ENCODE measurements at places on chromosomes 6 and 20.

GRCh38 chr20:56157530-56158203 is 90.9 kb upstream of the MC3R start:
- no peak for DNase-seq

- DNase-seq = no peak
Observed at GRCh38 chr20:4006640-4007039, 8.7 kb downstream of the RNF24 start.

GRCh38 chr6:158633127-158633526 is 11.4 kb downstream of the DYNLT1 start:
- no peak for DNase-seq

GRCh38 chr6:139156551-139156950 is 21.7 kb downstream of the HECA start:
- no peak for DNase-seq

DNA sequence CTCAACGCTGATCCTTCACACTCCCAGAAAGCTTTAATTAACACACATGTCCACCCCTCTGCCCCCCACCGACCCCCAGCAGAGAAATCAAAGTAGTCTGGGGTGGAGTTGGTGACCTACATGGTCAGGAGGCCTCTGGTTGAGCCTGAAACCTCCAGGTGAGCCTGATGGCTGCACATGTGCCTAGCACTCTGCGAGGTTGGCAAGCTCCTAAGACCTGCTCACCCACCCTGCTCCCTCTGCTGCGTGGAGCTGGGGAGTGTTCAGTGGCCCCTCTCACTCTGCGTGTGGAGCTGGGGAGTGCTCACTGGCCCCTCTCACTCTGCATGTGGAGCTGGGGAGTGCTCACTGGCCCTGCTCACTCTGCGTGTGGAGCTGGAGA is 7.9 kb upstream of the YTHDF1 start:
- DNase-seq = no peak

GRCh38 chr6:17336425-17336824 is 55.3 kb downstream of the RBM24 start:
- no peak for DNase-seq

DNA sequence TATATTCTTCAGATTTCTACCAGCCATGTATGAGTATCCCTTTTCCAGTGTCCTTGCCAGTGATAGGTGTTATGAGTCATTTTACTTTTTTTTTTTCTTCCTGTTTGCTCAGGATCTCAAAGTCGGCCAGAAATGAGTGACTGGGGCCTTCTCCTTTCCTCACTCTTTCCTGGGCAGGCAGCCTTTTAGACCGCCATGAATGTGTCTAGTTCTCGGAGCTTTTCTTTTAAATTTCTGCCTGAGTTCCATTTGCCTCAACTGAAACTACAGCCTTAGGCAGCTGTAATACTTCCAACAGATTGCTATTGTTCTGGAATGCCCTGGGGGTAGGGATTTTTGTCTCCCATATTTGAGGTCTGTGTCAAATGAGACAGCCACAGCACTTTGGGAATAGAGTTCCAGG is 83.7 kb downstream of the STXBP5 start:
- DNase-seq = no peak

Measured in hematopoietic multipotent progenitor cell treated with erythropoietin and hydrocortisone succinate and interleukin-3 and kit ligand, for 17 days (in vitro differentiated cells).